Breast epithelium (tissue), 4 donors: ENCODE measurements at places on chromosomes 4 and X. TPM values are rescaled to one million over a fixed set of nuclear protein-coding genes. Genes with fewer than 3 reads are reported as not detected.

The OPHN1 gene
- 14.6 TPM for total RNA-seq

The CDKL5 gene
- 5.3 TPM for total RNA-seq

GRCh38 chr4:183399616-183400015 lies 44.8 kb upstream of the CDKN2AIP start:
- DNase-seq: no peak

DNA sequence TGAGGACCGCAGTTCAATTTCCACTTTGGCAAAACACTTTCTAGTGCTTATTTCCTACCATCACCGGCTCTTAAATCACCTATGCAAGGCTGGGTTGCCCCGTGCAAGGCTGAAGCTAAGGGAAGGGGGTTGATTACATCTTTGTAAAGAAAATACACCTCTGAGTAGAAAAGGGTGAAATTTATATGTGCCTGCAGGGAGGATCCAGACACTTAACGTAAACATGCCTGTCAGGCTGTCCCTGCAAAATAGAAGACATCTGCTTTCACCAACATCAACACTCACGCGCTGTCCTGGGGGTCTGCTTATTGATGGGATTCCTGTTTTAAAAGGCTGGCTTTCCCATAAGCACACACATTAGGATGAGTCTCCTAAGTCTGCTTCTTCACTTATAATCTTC lies 92.0 kb downstream of the PRKX start:
- DNase-seq: no peak

The CT55 gene
- not detected for total RNA-seq

The PSMD10 gene
- 38.6 TPM for total RNA-seq

The ZNF157 gene
- total RNA-seq: 0.29 TPM

The NAP1L3 gene
- 3.0 TPM for total RNA-seq

The EXOC1L gene
- not detected for total RNA-seq
